ENCODE measurements at places on chromosomes 12 and 14.
A peak's percentile ranks its signal among the peaks of the same experiment; 100 is the strongest.

DNA sequence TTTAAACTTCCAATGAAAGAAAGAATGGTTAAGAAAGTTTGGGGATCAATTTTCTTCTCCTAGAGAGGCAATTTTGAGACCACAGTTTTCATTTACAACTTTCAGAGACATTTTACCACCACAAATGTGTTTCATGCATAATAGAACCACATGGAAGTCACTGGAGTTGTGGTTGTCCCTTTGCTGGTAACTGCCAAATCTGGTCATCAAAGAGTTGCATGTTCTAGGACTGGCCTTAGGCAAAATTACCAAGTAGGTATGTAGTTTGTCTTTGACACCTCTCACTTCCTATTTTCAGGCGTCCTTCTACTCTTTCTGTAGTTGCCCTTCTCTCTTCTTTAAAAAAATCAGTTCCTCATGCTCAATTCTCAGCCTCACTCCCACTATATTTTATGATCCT is 54.3 kb upstream of the TMX1 start:
- no peaks in the 10 kb centered on the region for H3K4me1 ChIP-seq
- H3K4me3 ChIP-seq, result no peak overlapping the region
- H3K36me3 ChIP-seq, result no peaks in the 10 kb centered on the region
- DNase-seq, result no peak
- H3K27me3 ChIP-seq, result peaks cover 2% of the 10 kb centered on the region
- no peak overlapping the region for H3K27ac ChIP-seq

DNA sequence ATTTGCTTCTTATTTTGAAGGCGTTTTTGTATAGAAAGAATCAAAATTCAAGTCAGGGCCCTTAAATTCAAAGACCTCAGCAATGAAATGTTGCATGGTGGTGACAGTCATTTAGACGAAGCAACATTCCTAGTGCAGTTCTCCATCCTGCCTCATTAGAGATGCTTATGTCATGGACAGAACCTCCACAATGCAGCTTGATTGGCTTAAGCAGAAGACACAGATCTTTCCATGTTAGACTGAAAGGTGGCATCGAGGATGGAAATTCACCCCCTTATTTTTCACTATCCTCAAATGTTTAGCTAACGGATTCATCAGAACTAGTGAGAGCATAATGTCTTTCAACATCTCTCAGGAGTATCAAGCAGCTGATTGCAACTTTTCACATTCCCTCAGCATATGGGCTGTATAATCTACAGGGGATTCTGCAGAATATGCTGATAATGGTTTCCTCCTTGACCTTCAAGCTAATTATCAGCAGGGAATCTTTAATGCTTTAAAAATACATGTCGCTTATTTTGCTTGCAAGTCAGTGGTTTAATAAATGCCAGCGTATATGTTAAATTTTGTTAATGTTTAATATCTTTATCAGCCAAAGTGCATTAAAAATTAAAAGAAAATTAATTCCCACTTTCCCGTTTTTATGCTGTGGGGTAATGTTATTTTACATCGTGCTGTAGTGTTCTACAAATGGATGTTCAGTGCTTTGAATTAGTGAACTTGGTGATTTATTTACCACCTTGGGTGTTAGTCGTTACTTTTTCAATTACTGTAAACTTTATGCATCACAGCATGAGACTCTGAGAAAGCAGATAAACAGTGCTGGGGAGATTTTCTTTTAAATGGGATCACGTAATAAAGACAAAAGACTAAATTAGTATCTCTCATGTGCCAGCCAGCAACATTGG is 12.8 kb upstream of the NRDE2 start:
- DNase-seq, result no peak
- no peak overlapping the region for H3K27ac ChIP-seq
- H3K4me1 ChIP-seq, result no peaks in the 10 kb centered on the region
- no peaks in the 10 kb centered on the region for H3K27me3 ChIP-seq

DNA sequence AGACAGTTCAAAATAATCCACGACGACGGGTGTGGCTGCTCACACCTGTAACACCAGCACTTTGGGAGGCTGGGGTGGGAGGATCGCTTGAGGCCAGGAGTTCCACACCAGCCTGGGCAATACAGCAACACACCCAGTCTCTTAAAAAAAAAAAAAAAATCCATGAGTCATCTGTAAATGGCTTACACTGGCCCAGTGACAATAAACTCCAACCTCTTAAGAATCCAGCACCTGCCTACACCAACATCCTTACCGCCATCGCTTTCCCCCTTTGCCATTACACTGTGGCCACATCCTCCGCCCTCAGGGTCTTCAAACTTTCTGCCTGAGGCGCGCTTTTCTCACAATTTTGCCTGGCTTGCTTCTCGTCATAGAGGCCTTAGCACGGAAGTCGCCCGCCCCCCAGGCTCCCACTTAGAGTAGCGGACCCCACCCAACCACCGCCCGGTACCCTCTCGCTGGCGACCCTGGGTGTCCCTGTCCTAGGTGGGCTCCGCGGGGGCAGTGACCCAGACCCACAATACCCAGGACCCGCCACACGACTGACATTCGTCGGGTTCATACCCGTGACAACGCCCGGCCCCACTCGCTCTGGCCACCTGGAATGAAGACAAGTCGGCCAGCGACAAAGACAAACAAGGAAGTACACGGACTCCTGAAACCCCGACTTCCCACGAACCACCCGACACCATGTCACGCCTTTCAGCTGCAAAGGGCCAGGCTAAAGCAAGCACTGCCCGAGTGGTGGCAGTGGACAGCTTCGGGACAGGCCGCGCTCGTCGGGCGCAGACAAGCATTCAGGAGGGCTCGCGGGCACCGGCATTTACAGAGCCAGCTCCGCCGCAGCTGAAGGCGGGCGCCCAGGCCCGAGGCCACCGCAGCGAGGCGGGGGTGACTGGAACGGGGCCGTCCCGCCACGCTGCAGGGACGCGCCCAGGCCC is 636 bp downstream of the GOLGA3 start:
- no peaks in the 10 kb centered on the region for H3K27me3 ChIP-seq
- DNase-seq, result no peak
- peaks cover 4% of the 10 kb centered on the region for H3K4me1 ChIP-seq
- H3K36me3 ChIP-seq, result peaks cover 18% of the 10 kb centered on the region

GRCh38 chr12:111260732-111261131 is 108.2 kb downstream of the PHETA1 start:
- H3K4me3 ChIP-seq, result no peak overlapping the region
- H3K36me3 ChIP-seq, result no peaks in the 10 kb centered on the region
- no peaks in the 10 kb centered on the region for H3K27me3 ChIP-seq
- H3K27ac ChIP-seq, result no peak overlapping the region
- no peak for DNase-seq

DNA sequence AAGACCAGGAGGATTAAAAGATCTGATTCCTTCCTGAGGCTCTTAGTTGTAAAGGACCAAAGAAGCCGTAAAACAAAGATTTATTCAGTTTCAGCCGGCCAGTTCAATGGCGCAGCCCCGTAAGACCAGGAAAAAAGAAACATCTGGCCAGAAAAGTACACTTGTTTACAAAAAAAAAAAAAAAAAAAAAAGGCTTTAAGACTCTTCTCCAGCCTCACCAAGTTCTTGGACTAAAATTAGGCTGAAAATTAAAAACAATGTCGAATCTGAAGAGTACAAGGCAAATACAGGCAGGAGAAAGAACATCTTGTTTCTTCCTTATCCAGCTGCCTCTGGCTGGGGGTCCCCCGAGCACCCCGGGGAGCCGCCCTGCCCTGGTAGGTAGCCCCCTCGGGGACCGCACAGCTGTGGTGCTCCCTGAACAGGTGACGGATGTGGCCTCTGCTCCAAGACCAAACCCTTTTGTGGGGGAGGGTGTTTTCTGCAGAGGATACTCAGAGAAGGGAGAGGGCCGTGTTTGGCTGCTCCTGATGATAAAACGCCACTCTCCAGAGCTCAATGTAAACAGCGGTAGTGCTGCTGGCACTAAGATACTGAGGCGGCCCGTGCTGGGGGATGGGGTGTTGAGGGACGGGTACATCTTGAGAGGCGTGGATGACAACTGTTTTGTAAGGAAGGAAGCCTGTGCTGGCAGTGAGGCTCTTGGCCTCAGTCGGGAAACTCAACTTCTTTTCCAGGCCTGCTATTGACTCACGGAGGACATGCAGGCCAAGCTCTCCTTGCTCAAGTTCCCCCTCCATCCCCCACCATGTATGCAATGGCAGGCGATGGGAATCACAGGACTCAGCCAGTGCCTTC is 201.0 kb upstream of the DIO3 start:
- no peak overlapping the region for H3K4me3 ChIP-seq
- no peak overlapping the region for H3K27ac ChIP-seq
- no peaks in the 10 kb centered on the region for H3K27me3 ChIP-seq
- no peak for DNase-seq
- no peaks in the 10 kb centered on the region for H3K36me3 ChIP-seq

- H3K4me3 ChIP-seq, result no peak overlapping the region
- no peak for DNase-seq
- no peak overlapping the region for H3K27ac ChIP-seq
These were observed 27.1 kb downstream of the CCDC92 start for GRCh38 chr12:123945287-123946151.

DNA sequence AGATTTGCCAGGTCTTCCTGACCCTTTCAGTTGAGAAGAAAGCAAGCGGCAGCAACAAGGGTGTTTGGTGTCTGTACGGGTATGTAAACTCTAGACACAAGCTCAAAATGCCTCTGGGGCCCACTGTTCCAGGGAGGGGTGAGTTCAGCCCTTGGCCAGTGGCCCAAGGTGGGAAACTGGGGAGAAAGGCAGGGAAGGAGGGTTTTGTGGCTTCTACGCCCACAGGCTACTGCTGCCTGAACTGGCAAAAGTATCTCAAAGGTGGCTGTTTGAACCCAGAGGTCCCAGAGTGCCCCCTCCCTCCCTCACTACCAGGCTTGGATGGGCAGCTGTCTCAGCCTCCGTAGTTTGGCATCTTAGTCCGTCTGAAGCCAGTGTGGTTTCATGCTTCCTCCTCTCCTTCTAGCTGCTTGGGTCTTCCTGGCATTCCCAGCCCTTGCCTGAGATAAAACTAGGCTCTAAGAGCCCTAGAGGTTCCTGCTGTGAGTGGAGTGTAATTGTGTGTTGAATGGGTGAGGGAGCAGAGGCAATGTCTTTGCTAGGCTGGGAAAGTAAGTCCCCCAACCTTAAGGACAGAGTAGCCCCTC is 5.5 kb downstream of the HOXC5 start:
- H3K27me3 ChIP-seq, result peaks cover 96% of the 10 kb centered on the region
- H3K27ac ChIP-seq, result no peak overlapping the region
- DNase-seq, result no peak
- H3K36me3 ChIP-seq, result no peaks in the 10 kb centered on the region
- no peaks in the 10 kb centered on the region for H3K4me1 ChIP-seq

GRCh38 chr14:98169170-98169587 is 1102.8 kb downstream of the BCL11B start:
- no peaks in the 10 kb centered on the region for H3K4me1 ChIP-seq
- no peak overlapping the region for H3K4me3 ChIP-seq
- no peaks in the 10 kb centered on the region for H3K36me3 ChIP-seq
- peaks cover 2% of the 10 kb centered on the region for H3K27me3 ChIP-seq

GRCh38 chr12:17134315-17134714 is 528.4 kb upstream of the LMO3 start:
- H3K27me3 ChIP-seq, result no peaks in the 10 kb centered on the region
- H3K4me3 ChIP-seq, result no peak overlapping the region
- no peak for DNase-seq
- H3K27ac ChIP-seq, result no peak overlapping the region

- DNase-seq, result no peak
- H3K36me3 ChIP-seq, result no peaks in the 10 kb centered on the region
- no peaks in the 10 kb centered on the region for H3K27me3 ChIP-seq
These were observed 1088.5 kb upstream of the TMEM132C start for GRCh38 chr12:127178463-127178862.

DNA sequence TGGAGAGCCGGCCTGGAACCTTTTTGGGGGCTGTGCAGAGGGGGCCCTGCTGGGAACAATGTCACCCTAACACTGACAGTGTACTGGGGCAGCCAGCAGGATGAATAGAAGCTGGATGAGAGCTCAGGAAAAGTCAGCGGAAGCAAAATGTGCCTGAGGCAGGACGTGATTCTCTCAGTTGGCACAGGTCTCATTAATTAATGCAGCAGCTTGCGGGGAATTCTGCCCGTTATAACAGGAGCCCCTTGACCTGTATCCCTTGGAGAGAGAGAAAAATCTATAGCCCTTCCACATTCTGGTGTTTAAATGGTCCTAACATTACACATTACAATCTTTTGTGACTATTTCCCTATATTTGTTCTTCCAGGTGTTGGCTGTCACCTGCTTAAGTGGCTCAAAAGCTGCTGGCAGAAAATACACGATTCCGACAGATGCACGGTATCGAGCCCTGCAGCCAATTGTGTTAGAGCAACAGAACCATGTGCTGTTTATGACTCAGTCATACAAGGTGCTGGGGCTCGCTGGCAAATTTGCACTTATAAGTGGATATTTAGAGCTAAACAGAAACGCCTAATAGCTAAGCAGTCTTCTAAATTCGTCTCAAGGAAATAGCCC is 854.7 kb downstream of the AACS start:
- no peaks in the 10 kb centered on the region for H3K4me1 ChIP-seq
- H3K4me3 ChIP-seq, result no peak overlapping the region
- no peak for DNase-seq
- no peaks in the 10 kb centered on the region for H3K36me3 ChIP-seq

- H3K27me3 ChIP-seq, result peaks cover 17% of the 10 kb centered on the region
- peaks cover 13% of the 10 kb centered on the region for H3K4me1 ChIP-seq
- DNase-seq, result no peak
- H3K36me3 ChIP-seq, result no peaks in the 10 kb centered on the region
- peak overlapping the region; percentile 85 for H3K4me3 ChIP-seq
- peak overlapping the region; percentile 58 for H3K27ac ChIP-seq
These were observed 666 bp downstream of the FMNL3 start for GRCh38 chr12:49706351-49707127.

DNA sequence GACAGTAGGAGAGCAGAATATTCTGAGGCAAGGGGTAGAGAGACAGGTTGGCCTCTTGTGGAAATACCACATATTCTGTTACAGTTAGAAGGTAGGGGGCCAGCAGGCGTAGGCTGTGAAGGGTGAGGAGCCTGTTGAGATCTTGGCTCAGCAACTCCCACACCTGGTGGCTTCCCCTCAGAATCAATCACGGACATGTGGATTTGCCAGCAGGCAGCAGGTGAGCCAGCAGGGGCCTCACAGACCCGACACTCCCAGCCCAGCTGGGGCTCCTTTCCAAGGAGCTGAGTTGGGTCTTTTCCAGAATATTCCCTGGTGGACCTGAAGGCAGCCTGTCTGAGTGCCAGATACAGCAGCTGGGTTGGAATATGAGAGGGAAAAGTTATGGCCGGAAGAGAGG is 150.0 kb upstream of the CRY1 start:
- H3K36me3 ChIP-seq, result no peaks in the 10 kb centered on the region
- H3K27ac ChIP-seq, result no peak overlapping the region
- H3K4me3 ChIP-seq, result no peak overlapping the region
- no peak for DNase-seq

GRCh38 chr12:90682398-90682797 is 272.6 kb downstream of the CCER1 start:
- H3K4me1 ChIP-seq, result no peaks in the 10 kb centered on the region
- H3K36me3 ChIP-seq, result no peaks in the 10 kb centered on the region
- no peak for DNase-seq

DNA sequence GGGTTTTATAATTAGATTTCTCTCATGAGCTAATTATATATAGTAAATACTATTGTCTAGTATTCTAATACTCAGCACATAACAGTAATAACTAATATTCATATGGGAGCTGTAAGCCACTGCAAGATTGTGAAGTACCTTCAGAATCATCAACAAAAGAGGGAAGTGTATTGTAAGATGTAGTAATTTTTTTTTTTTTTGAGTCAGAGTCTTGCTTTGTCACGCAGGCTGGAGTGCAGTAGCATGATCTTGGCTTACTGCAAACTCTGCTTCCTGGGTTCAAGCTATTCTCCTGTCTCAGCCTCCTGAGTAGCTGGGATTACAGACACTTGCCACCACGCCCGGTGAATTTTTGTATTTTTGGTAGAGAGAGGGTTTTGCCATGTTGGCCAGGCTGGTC is 3.1 kb downstream of the GPR33 start:
- H3K4me1 ChIP-seq, result no peaks in the 10 kb centered on the region
- H3K4me3 ChIP-seq, result no peak overlapping the region
- H3K27me3 ChIP-seq, result peaks cover 8% of the 10 kb centered on the region
- no peak overlapping the region for H3K27ac ChIP-seq
- H3K36me3 ChIP-seq, result no peaks in the 10 kb centered on the region
